Fibroblast of upper back skin (primary cell): ENCODE measurements at places on chromosomes 12 and 14.

GRCh38 chr14:101087614-101088394 is 184.3 kb upstream of the RTL1 start:
- no peak for DNase-seq

GRCh38 chr14:33432407-33433023 is 493.8 kb downstream of the NPAS3 start:
- DNase-seq: peak; percentile 56

DNA sequence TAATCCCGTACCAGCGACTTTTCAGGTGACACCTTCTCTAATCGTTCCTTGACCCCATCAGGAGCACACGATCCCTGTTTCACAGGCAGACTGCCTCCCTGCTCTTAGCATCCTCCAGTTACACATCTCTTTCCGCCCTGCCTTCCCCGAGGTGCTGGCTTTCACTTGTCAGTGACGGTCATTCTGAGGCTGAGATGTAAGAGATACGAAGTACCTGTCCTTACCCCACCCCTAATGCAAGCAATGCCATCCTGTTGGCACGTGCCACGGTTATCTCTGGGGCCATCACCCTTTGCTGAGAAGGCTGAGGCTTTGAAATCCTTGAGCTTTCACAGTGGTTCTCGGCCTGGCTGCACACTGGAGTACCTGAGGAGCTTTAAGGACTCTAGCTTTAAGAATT is 24.4 kb downstream of the B4GALNT3 start:
- no peak for DNase-seq

- peak; percentile 85 for DNase-seq
Measured at GRCh38 chr14:99755629-99756603, 37.3 kb upstream of the EML1 start.

DNA sequence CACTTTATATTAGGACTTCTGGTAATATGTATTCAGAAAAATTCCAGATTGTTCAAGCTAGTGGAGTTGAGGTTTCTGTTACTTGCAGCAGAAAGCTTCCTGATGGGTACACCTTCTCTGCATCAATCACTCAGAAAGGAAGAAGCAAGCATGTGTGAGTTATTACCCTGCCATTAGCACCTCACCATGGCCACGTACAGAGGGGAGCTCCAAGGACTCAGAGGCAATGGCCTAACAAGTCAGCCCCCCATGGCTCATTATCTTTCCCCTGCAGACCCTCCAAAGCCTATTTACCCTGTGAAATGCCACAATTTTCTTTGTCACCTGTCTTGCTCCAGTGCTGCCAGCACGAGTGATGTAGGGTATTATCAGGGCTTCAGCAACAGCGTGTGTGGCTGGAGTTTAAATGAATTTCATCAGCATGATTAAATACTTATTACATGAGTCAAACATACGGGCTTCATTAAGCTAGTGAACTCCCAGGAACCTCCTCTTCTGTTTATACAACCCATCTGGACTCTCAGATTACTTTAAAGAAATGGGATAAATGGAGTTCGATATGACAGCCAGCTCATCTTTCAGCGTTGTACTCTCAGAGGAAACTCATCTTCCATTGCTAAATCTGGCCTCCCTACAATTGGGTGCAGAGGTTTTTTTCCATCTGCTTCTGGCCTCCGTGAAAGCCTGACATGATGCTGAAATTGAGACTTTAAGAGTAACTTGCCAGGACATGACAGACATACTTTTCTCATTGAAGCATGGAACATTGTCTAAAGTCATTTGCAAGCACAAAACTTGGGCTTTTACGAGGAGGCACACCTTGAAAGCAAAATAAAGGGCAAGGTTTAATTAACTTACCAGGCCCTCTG is 135.9 kb downstream of the TMEM30B start:
- DNase-seq: peak; percentile 99

DNA sequence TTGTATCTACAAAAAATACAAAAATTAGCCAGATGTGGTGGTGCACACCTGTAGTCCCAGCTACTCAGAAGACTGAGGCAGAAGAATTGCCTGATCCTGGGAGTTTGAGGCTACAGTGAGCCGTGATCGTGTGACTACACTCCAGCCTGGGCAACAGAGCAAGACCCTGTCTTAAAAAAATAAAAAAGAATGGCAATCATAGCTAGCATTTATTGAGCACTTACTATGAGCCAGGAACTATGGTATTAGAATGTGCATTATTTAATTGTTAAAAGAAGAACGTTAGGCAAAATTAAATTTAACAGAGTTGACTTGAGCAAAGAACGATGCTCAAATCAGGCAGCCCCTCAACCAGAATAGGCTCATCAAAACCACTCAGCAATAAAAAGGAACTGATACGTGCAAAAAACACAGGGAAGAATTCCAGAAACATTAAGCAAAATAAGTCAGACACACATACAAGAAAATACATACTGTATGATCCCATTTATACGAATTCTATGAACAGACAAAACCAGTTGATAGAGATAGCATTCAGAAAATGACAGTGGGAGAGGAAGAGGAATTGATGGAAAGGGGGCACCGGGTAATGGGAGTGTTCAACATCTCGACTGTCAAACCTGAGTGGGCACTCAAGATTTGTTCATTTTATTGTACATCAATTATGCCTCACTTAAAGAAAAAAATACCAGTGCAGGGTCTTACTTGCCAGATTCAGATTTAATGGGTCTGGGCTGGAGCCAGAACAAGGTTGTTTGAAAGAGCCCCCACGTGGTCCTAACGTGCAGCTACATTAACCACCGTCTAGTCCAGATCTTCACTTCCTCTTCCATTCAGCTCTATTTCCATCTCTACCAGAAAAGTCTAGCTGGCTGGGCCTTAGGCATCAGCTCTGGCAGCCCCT is 8.0 kb downstream of the SCNN1A start:
- peak; percentile 62 for DNase-seq

GRCh38 chr14:51006781-51007211 is 62.5 kb upstream of the PYGL start:
- DNase-seq: peak; percentile 77

DNA sequence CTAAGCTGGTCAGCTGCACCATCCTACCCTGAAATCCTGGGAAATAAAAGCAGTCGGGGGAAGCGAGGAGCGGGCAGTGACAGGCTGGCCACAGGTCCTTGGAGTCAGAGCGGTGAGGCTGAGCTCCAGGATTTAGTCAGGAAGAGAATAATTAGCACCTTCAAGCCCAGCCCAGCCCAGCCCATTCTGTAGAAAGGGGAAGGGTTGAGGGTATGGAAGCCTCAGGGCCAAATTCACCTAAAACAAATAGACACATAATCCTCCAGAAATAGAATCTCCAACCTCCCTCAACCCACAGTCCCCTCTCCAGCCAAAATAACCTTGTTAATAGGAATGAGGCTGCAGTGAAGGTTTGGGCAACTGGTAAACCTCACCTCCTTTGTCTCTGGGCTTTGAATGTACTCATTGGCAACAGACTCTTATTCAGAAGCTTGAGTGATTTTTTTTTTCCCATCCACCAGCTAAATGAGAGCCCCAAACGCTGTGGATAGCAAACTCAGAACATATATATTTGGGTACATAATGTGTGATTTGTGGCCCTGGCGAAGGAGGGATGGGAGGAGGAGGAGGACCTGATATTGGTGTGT is 334.1 kb downstream of the DPF3 start:
- no peak for DNase-seq

- DNase-seq: peak; percentile 91
Measured at GRCh38 chr12:59973515-59973914, 377.7 kb downstream of the SLC16A7 start.

- DNase-seq: no peak
Measured at GRCh38 chr12:55744340-55745030, 1.6 kb downstream of the GDF11 start.

DNA sequence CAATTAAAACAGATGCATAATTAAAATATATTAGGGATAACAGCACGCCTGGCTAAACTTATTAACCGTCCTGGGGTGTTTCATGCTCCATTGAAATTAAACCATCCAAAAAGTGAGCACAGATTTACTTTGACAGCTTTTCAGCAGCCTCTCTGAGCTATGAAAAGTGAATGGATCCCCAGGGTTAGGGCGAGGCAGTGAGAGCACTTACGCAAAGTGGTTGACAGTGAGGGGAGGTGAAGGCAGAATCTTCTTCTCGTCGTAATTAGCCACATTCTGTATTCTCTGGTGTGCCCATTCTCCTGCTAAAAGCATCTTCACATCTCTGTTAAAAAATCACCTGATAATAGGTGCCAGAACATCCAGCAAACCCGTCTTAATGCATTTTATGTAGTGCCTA is 1.9 kb downstream of the TMTC2 start:
- no peak for DNase-seq

GRCh38 chr12:132071040-132071810 is 72.9 kb downstream of the DDX51 start:
- DNase-seq: no peak

- no peak for DNase-seq
Measured at GRCh38 chr12:101436136-101436535, 28.6 kb upstream of the ARL1 start.

DNA sequence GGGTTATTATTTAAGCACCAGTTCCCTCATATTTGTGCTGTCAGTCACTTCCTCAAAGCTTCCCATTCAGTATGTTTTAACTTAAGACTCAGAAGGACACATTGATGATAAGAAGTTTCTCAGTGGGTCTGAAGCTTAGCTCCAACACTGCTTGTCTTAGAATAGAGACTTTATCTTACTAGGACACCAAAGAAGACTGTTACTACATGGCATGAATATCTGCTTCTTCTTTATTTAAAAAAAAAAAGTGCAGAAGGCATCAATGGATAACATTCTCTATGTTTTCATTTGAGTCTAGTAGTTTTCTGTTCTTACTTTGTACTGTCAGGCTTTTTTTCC is 404.2 kb downstream of the DAD1 start:
- no peak for DNase-seq

DNA sequence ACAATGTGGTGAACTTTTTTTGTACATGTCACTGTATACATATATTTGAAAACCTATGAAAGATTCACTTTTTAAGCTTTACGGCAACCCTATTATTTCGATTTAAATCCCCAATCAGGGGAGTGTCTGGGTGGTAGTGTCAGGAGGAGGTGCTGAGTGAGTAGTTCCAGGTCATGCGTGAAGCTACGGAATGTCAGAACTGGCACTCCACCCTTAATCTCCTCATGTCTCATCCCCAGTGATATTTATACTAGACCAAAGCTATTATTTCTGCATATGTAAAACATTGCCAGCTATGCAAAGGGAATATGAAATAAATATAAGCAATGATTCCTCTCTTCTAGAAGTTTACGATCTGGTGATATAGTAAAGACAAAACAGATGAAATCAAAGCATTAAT is 12.3 kb downstream of the NR1H4 start:
- no peak for DNase-seq

DNA sequence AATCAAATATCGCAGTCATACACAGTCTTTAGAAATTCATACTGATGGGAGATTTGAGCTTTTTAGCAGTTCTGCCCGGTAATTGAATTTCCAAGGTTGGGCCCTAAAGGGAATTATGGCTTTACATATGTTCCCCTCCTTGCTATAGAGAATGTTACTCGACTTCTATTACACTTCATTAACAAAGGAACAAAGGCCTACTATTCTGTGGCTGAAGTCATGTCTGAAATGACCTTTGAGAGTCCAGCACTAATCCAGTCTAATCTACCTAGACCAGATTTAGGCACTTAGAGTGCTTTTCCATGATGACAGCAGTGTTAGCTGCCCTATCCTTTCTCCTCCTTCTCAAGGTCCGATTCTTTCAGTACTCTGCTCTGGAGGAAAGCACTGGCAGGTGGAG is 305.3 kb downstream of the MED13L start:
- no peak for DNase-seq

DNA sequence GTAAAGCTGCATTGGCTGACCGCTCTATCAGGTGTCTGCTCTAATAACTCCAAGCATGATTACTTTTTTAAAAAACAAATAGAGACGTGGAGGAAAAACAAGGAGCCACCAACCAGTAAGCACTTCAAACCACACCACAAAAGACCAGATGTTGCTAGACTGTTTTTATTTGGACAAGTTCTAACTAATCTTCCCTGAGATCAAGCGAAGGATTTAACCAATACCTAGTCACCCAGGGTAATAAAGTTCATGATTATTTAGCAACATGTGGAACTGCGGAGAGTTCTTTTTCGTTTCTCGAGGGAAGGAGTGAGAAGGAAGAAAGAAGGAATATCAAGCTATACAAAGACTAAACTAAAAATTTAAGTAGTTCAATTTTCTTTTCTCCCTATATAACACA is 288.1 kb downstream of the DUSP6 start:
- DNase-seq: no peak

GRCh38 chr14:36971263-36971855 is 201.0 kb downstream of the SLC25A21 start:
- no peak for DNase-seq

- no peak for DNase-seq
Measured at GRCh38 chr12:105240228-105240627, 4.3 kb upstream of the APPL2 start.

GRCh38 chr14:22847661-22848341 is 11.4 kb downstream of the MMP14 start:
- peak; percentile 58 for DNase-seq

GRCh38 chr12:96514328-96514727 is 25.0 kb downstream of the CFAP54 start:
- DNase-seq: peak; percentile 7

DNA sequence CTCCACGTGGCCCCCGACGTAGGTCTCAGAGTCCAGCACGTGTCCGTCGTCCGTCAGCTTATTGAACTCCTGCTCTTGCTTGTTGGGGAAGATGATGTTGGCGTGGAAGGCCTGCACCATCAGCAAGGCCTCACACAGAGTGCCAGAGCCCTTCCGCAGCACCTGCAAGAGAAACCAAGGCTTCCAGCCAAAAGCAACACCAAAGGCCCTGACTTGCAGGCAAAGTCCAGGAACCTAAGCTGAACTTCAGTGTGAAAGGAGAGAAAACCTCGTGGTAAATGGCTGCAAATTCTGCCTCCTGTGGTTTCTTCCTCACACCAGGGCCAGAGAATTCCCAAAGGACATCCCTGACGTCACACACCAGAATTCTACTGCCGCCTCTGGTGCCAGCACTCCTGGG is 14.5 kb downstream of the POLE start:
- DNase-seq: no peak

DNA sequence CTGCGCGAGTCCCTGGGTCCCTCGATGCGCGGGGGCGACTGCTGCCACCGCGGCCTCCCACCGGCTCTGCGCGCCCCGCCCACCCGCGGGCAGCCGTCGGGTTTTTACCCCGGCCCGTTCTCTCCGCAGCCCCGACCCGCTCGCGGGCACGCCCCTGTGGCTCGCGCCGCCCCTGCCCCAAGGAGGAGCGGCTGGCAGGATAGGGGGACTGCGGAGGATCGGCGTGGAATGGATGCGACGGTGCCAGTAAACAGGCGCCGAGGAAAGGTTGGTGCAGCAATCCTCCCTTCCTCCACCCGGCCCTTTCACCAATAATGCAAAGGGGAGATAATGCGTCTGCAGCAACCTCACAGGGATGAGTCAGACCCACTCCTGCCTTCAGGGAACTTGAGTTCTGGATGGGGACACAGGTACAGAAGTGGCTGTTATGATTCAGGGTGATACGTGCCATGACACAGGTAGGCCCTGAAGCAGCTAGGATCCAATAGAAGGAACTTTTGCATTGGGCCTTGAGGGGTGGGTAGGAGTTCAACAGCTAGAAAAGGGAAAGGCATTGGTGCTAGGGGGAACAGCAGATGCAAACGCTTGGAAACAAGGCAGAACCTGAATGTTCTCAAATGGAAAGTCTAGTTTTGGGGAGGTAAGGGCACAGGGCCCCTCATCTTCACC is 554 bp upstream of the DEGS2 start:
- DNase-seq: no peak

GRCh38 chr14:103385929-103386712 is 906 bp downstream of the MARK3 start:
- DNase-seq: no peak
